Heart right ventricle (tissue), 16 donors: ENCODE measurements at places on chromosomes 4 and X. TPM values are rescaled to one million over a fixed set of nuclear protein-coding genes. Genes with fewer than 3 reads are reported as not detected.

GRCh38 chr4:121370729-121371325, 10.0 kb downstream of the QRFPR start:
- DNase-seq: no peak

DNA sequence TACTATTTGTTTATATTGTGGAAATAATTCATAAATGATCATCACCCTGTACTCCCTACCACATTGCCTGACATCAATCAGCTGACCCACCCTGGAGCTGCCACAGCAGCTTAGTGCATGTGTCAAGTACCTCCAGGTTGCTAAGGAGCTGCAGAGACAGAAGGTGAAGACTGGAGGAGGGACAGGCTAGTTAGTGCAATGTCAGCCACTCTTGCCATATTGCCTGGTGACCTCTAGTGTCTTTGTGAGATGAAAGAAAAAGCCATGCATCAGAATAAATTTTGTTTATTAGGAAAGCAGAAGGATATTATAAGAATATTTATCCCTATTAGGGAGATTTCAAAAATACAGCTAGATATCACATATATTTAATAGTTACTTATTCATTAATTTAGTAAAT, 243.9 kb upstream of the FAT4 start:
- DNase-seq: no peak

GRCh38 chr4:130479674-130480073, 1383.7 kb downstream of the C4orf33 start:
- no peak for DNase-seq

NPY5R gene
- not detected for total RNA-seq

FAM47E gene
- 3.6 TPM for total RNA-seq
